Right renal cortex interstitium (tissue), 3 donors: ENCODE measurements at places on chromosomes 4 and X.

DNA sequence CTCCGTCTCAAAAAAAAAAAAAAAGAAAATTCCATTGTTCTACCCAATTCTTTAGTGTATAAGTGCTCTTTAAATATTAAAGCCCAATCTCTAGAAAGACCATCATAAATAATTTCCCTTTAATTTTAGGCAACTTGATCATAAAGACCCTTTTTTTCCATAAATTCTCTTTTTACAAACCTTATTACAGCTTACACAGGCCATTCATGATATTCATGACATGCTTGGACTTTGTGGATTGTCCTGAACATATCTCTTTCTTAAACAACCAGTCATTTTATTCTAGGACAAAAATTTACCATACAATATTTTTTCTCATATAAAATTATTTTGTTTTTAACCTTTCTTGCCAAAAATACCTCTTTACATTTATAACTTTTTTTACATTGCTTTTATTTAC lies 30.5 kb downstream of the TLR8 start:
- DNase-seq = no peak

GRCh38 chr4:24729119-24729730 lies 66.1 kb upstream of the SOD3 start:
- DNase-seq = no peak

DNA sequence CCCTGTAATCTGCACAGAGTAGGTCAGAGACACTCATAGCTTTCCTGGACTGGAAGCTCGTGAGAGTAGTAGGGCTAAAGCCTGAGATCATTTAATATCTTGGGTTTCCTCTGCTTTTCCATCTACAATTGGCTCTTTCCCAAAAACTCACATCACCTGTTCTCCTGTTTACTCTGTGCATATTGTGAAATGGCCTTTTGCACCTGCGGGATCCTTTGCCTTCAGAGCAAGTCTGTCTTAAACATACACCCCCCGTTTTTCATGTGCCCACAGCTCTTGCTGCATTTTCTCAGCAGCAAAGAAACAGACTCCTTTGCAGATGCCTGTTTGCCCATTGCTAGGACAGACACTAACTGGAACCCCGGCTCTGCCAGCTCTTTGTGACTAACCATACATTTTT lies 608.3 kb upstream of the PCDH10 start:
- DNase-seq = no peak

DNA sequence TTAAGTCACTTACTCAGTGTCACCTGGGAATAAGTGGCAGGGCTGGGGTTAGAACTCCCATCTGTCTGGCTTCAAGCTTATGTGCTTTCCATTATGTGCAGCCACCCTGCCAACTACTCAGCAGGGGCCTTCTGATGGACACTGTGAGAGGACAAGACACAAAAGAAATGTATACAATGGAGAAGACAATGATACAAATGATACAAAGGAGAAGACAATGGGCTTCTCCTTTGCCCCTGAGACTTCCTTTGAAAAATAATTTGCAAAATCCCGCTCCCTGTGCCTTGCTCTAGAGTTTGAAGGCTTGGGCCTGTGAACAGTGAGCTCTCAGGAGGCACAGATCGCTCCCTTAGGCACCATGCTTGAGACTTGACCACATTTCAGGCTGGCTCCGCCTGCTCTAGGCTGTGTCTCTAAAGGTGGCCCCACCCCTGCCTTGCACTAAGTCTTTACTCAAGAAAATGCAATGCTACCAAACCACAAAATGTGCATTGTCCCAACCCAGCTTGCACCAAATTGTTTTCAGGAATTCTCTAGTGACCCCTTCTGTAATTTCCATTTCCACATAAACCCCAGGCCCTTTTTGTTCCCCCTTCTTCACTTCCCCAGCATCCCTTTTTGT lies 27.1 kb upstream of the STX18 start:
- DNase-seq = no peak

DNA sequence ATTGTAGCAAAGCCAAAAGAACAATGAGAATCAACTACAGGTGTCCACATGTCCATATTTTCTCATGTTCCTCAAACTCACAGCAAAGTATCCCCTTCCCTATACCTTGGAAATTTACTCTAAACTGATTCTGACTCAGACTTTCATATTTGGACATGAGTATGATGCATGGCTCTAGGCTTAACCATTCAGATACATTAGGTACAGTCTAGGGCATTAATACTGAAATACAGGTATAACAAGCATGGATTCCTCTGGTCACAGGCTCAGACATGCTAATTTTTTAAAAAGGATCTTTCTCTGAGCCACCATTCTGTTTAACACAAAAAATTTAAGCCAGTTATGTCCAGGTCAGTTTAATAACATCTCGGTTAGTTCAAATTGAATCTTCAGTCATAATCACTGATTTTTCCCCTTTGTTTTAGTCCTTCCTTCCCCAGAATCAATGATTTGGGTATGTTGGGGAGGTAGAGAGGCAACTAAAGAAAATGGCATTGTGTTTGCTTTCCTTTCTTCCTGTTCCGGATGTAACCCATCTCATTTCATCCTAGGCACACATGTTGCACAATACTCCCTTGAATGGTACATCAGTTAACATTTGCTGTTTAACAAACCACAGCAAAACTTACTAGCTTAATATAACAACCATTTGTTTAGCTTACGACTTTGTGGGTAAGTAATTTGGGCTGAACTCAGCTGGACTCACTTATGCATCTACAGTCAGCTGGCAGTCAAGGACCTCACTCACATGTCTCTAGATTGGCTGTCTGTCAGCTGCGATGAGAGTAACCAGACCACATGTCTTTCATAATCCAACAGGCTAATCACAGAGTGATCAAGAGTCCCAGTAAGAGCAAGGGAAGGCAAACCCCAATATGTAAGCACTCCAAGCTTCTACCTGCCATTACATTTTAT lies 75.3 kb upstream of the GRIA3 start:
- DNase-seq = no peak
